ENCODE measurements at places on chromosomes 3 and 15. TPM values are rescaled to one million over a fixed set of nuclear protein-coding genes. Genes with fewer than 3 reads are reported as not detected.

LCTL gene
- total RNA-seq: 5.6 TPM

AGTR1 gene
- not detected for total RNA-seq

LDHAL6B gene
- total RNA-seq: not detected

UBE3A gene
- 96.1 TPM for total RNA-seq

CCR9 gene
- not detected for total RNA-seq

STRA6 gene
- 9.9 TPM for total RNA-seq

MUSTN1 gene
- total RNA-seq: not detected

PLSCR2 gene
- total RNA-seq: not detected

C15orf62 gene
- total RNA-seq: 0.08 TPM

GADL1 gene
- 0.97 TPM for total RNA-seq

ZIC1 gene
- total RNA-seq: 0.21 TPM

TIMP4 gene
- 16.1 TPM for total RNA-seq

PLCL2 gene
- 9.7 TPM for total RNA-seq

LYZL4 gene
- total RNA-seq: not detected

LRRC31 gene
- not detected for total RNA-seq

ARNT2 gene
- 11.6 TPM for total RNA-seq

ZNF80 gene
- total RNA-seq: not detected

SAMMSON gene
- not detected for total RNA-seq

PARP6 gene
- total RNA-seq: 28.1 TPM

TTC23 gene
- 25.2 TPM for total RNA-seq

CCDC174 gene
- 9.2 TPM for total RNA-seq

SH2D7 gene
- not detected for total RNA-seq

SCN11A gene
- 0.14 TPM for total RNA-seq

LHFPL4 gene
- total RNA-seq: 11.5 TPM

HHLA2 gene
- not detected for total RNA-seq

KCNMB2 gene
- total RNA-seq: not detected

TMCO5A gene
- not detected for total RNA-seq

HDC gene
- total RNA-seq: not detected

TRIM42 gene
- not detected for total RNA-seq

RAB6B gene
- 3.9 TPM for total RNA-seq

DNAH12 gene
- not detected for total RNA-seq

BCL2A1 gene
- total RNA-seq: not detected

GOLGA6A gene
- 2.1 TPM for total RNA-seq

TLR9 gene
- total RNA-seq: not detected

COL7A1 gene
- 5.2 TPM for total RNA-seq

TM4SF1 gene
- not detected for total RNA-seq

CCDC191 gene
- 2.0 TPM for total RNA-seq

KNSTRN gene
- total RNA-seq: 76.4 TPM

RBM5 gene
- 111 TPM for total RNA-seq

PCSK6 gene
- 6.7 TPM for total RNA-seq

ADGRG7 gene
- total RNA-seq: not detected

WDR93 gene
- total RNA-seq: not detected

CLSTN2 gene
- total RNA-seq: 0.83 TPM

EFCC1 gene
- not detected for total RNA-seq

CNTN3 gene
- 0.24 TPM for total RNA-seq

CYP8B1 gene
- not detected for total RNA-seq
